ENCODE measurements at places on chromosomes 7 and 10.
A peak's percentile ranks its signal among the peaks of the same experiment; 100 is the strongest.

GRCh38 chr7:15130666-15131541, 228.4 kb upstream of the DGKB start:
- DNase-seq: peak; percentile 72

DNA sequence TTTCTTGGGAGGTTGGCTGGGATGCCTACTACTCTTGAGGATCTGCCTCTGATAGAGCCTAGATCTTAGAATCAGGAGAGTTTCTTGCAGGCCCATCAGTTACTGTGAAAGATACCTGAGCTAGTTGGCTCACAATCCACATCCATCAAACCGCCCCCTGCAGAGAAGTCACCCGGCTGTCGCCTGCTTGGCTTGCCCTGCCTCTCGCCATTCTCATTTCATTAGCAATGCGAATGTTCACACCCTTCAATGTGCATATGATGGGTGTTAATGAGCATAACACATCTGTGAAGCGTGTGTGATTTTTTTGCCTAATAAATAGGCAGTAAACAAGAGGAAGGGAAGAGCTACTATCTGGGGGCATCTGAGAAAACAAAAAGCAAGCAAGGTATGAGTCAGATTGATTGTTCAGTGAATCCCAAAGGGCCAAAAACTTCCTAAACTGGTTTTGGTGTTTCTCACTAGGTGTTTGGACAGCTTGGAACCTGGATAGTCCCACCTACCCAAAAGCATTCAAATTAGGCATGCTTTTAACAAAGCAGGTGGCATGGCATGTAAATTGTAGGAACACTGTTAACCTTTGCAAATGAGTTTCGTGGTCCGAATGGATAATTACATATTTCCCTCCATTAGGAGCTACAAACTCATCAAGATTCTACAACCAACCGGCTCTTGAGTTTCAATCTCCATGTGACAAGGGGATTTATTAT, 272.3 kb upstream of the C7orf33 start:
- DNase-seq: no peak

DNA sequence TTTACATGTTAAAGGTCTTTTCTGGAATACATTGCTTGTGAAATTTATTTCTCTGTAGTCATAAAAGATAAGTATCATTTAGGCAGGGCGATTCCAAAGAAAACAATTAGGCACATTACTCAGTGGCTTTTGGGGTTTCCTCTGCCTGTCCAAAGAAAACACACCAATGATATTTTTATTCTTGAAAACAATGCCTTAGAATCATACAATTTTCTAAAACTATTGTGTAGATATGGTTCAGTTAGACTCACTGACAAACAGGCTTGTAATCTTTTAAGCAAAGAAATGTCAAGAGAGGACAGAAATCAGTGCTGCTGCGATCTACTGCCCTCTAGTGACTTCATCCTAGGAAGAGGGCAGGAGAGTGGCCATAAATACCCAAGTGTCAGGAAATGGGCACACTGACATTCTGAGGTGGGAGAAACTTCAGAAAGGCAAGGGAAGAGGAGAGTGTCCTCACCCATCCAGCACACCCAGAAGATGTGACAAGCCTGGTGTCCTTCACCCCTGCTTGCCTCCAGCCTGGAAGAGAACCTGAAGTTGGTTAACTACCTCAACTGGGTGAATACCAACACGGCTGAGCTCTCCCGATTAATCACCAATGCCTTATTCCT, 120.5 kb downstream of the GALNT11 start:
- peak; percentile 55 for DNase-seq

GRCh38 chr7:122790591-122790990, 87.9 kb upstream of the RNF148 start:
- DNase-seq: no peak

GRCh38 chr7:96441436-96442084, 119.7 kb upstream of the SLC25A13 start:
- no peak for DNase-seq

- no peak for DNase-seq
Measured at GRCh38 chr10:116892907-116893685, 43.8 kb downstream of the ENO4 start.

- DNase-seq: no peak
Measured at GRCh38 chr10:83955406-83955805, 183.9 kb upstream of the GHITM start.

- DNase-seq: no peak
Measured at GRCh38 chr7:157962458-157963306, 624.9 kb downstream of the PTPRN2 start.

DNA sequence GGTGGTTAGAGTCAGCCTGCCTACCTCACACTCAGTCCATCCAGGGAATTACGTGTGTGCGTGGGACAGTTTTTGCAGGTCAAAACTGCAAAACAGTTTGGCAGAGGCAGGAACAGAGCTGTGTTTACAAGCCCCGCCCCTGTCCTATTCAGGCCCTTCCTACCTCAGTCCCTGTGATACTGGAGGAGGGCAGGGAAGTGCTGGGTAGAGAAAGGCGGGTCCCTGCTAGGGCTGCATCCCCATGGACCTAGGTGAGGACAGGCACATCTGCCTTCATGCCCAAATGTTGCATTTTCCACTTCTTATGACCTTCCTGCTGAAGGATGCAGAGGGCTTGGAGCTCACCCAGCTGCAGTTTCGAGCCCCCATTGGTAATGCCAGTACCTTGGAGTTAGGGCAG, 25.1 kb downstream of the SBDS start:
- no peak for DNase-seq

DNA sequence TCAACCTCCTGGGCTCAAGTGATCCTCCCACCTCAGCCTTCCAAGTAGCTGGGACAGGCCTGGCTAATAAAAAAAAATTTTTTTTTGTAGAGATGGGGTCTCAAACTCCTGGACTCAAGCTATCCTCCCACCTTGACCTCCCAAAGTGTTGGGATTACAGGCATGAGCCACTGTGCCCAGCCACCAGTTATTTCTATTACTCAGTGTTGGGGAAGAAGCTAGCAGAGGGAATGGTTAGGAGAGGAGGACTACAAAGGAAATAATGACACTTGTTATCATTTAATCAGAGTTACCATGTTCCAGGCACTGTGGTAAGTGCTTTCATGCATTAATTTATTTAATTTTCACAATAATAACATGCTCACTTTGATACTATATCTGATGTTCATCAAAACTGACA, 17.6 kb upstream of the BTRC start:
- no peak for DNase-seq

- DNase-seq: no peak
Measured at GRCh38 chr7:150735596-150736358, 1.4 kb upstream of the GIMAP5 start.

- DNase-seq: no peak
Measured at GRCh38 chr7:63077841-63078240, 920.8 kb upstream of the ZNF722 start.

DNA sequence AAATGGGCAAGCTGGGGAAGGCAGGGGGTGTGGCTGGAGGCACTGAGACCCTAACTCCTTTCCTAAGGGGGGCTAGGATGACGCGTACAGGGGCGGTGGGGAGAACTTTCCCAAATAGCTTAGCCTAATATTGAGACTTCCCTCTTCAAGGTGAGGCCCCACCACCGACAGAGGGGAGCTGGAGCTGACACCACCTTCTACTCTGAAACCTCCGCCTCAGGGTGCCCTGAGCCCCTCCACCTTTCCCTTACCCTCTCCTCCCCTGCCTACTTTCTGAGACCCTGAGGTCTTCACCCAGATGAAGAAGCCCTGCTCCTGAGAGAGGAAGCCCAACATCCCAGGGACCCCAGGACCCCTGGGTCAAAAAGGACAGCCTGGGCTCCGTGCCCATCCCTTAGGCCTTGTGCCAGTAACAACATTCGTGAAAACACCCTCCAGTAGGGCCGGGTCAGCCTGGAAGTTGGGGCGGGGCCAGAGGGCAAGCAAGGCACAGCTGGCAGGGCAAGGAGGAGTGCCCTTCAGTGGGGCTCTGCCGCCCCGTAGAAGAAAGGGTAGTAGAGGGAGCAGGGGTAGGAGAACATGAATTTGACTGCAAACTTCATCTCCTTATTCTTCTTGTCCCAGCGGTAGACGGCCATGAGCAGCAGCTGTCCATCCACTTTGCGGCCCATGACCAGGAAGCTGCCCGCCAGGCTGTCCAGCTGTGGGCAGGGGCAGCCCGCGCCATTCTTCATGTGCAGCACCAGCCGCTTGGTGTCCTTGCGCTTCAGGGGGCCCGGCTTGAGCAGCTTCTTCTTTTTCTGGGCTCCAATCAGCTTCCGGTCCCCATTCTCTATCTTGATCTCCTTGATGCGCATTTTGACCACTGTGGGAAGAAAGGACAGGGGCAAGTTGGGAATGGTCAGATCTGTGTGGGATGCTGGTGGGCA, 4.5 kb downstream of the SFRP5 start:
- DNase-seq: no peak

DNA sequence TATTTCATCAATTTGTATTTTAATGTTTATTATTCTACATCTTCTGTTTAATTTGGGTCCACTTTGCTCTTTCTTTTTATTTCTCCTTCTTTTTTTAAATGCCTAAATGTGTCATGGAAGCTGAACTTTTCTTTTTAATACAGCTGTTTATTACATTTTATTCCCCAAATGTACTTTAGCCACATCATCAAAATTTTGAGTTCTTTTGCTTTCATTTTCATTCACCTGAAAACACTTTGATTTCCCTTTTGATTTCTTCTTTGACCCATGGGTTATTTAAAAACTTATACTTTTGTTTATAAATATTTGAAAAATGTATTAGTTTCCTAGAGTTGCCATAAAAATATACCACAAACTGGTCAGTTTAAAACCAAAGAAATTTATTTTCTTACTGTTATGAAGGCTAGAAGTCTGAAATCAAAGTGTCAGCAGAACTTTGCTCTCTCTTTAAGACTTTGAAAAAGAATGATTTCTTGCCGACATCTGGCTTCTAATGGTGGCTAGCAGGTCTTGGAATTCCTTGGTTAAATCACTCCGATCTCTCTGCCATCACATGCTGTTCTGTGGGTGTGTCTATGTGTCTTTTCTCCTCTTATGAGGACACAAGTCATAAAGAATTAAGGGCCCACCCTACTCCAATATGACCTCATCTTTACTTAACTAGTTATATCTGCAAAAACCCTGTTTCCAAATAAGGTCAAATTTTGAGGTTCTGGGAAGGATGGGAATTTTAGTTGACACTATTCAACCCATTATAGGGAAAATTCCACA, 225.5 kb downstream of the ANKRD7 start:
- DNase-seq: no peak

- no peak for DNase-seq
Measured at GRCh38 chr10:72204296-72204695, 11.5 kb upstream of the ANAPC16 start.

DNA sequence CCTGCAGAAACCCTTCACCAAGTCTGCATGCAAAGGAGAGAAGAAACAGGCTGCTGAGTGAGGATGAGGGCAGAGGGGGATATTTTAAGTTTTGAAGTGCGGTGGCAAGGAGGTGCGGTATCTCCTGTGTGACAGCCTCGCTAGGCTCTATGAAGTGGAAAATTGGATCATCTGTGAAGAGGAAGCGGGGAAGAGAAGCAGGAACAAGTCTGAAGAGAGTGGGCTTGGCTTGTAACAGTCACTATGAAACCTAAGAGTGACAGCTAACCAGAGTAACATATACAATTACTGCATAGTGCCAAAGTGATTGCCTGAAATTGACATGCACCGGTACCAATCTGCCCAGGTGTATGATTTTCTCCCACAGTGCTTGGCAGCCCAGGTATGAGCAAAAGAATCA, 287.5 kb upstream of the KLF14 start:
- DNase-seq: no peak

- DNase-seq: no peak
Measured at GRCh38 chr10:78512205-78512550, 478.5 kb downstream of the RPS24 start.

GRCh38 chr7:149882248-149883047, 8.7 kb downstream of the ATP6V0E2 start:
- DNase-seq: no peak

DNA sequence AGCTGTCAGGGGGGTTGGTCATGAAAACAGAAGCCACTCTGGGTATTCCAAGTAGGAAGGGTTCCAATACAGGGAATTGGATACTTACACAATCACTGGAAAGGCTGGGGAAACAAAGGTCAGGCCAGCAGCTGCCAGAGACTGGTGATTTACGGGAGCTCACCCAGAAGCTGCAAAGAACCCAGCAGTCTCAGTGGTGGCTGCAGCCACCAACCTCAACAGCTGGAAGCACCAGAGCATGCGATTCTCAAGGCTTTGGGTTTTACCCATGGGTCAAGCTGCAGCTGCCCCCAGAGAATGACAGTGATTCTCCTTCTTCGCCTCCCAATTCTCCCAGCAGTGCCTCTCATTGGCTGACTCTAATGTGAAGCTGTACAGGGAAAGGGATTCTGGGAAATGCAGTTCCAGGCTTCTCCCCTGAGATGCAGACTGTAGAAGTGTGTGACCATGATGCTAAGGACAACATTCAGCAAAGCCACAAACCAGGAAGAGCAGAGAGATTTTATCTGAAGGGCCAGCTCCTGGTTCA, 107.2 kb upstream of the TCF7L2 start:
- DNase-seq: no peak

GRCh38 chr7:88358526-88358838, 51.8 kb upstream of the STEAP4 start:
- DNase-seq: no peak

DNA sequence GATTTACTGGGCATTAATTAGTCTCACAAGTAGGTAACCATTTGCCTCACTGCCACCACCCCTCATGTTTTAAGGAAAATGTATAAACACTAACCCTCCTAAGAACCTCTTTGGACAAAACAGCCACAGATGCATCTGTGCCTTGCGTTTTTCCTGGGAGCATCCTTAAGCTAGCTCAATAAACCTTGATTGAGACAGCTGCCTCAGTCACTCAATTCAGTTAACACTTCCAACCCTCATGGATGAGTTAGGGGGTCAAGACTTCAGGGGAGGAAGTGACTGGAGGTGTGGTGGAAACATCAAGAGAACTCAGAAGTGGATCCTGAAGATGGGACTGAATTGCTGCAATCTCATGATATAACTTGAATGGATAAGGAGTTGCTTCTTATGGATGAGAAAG, 31.5 kb downstream of the CUL2 start:
- no peak for DNase-seq

GRCh38 chr10:89346405-89347254, 18.8 kb downstream of the IFIT3 start:
- DNase-seq: peak; percentile 79

- no peak for DNase-seq
Measured at GRCh38 chr7:17595546-17595945, 297.1 kb downstream of the AHR start.

- DNase-seq: no peak
Measured at GRCh38 chr7:105707381-105707780, 126.1 kb upstream of the EFCAB10 start.

- DNase-seq: no peak
Measured at GRCh38 chr10:110829721-110830410, 41.9 kb upstream of the PDCD4 start.

- DNase-seq: peak; percentile 49
Measured at GRCh38 chr10:7410862-7411670, at the start of gene SFMBT2. Gene SFMBT2 (minus strand): TSS chr10:7411034. CDS start chr10:7381898, 29,136 bp downstream.

- DNase-seq: peak; percentile 2
Measured at GRCh38 chr10:29344073-29344820, 55.4 kb downstream of the LYZL1 start.

Measured in epithelial cell of esophagus (primary cell).